Hypothalamus (tissue), 51 donors: ENCODE measurements at places on chromosomes 13 and 19.

- no peak for DNase-seq
Measured at GRCh38 chr13:97266772-97267417, 44.8 kb downstream of the MBNL2 start.

DNA sequence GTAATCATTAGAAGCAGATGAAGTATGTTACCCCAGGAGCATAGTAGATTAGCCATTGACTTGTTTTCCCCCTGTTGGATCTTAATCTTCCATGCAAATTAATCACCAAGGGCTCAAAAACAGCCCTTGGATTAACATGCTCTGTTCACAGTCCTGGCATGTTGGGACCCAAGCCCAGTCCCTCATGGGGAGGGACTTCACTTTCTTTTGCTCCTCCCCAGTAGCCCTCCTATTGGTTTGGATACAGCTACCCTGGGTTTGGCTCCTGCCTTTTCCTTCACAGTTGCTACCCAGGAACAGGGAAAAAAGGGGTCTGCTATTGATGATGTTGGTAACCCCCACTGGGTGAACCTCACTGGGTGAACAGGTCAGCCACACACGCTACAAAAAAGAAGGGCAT is 16.9 kb upstream of the PARP4 start:
- DNase-seq: no peak

DNA sequence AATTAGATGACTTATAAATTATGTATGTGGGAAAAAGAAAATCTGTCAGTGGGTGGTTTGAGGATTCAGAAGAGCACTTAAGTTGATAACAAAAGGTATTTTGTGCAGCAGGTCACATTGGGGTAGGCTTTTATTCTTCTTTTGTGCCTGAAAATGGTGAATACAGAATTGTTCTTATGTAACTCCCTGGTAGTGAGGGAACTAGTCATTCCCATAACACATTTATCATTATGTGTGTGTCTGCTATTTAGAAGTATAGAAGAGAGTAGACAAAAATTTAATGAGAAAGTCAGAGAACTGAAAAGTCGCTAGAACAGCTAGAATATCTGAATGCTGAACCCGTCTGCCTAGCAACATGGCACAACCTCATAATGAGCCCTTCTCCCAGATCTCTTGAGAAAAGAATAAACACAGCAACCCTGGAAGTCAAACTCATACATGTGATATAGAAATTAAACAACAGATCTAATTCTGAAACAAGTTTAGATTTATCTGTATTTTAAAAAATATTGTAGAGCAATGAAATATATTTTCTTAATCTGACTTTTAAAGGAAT is 111.8 kb upstream of the EDNRB start:
- no peak for DNase-seq

DNA sequence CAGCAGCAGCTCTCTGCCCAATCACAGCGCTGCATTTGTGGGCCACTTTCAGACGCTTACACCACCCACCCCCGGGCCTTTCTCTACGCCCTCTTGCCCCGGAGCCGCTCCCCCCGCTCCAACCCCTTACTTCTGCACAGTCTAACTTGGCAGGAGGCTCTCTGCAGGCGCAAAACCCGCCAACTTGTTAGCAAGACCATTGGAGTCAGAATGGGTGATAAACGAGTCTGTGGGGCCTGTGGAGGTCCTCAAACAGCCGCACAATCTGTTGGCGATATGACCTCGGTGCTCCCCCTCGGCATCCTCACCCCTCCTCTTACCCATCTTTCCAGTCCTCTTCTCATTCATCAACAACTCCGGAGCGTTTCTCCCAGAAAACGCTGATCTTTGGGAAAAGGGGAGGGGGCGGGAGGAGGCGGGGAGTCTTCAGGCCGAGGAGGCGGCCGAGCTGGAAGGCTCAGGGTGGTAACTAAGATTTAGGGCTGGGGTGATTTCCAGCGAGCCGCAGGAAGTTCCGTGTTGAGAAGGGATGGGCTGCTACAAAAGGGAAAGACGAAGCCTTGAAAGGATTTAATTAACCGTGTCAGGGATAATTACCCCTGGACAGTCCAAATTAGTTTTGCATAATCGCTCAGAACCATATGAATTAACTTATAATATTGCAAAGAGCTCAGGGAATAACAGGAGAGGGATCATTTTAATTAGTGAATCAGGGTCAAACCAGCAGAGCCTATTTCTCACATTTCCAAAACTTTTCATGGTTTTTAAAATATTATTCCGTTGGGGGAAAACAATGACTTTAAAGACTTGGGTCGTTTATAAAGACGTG is 4.1 kb downstream of the SOX21 start:
- peak; percentile 10 for DNase-seq

DNA sequence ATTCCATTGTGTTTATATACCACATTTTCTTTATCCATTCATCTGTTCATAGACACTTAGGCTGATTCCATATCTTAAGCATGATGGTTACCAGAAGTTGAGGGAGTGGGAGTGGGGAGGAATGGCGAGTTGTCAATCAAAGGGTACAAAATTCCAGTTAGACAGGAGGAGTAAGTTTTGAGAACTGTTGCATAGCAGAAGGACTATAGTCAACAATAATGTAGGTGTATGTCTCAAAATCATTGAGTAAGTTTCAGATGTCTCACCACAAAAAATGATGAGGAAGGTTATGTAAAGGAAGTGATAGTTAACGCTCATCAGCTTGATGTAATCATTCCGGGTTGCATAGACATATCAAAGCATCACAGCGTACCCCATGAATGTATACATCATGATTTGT is 4.6 kb upstream of the UBL3 start:
- DNase-seq: no peak

DNA sequence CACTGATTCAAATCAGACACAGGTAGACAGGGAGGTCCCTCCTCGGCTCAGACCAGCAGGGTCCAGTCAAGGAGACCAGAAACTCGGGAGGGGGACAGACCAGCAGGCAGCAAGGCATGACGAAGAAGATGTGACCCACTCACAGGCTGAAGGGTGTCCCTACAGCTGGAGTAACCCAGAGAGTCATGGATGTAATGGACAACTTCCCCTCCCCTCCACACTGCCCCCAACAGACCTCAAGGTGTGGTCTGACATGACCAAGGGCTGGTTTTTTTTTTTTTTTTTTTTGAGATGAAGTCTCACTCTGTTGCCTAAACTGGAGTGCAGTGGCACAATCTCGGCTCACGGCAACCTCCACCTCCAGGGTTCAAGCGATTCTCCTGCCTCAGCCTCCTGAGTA is 34.1 kb downstream of the PBX4 start:
- no peak for DNase-seq

GRCh38 chr13:77001540-77001939 is 9.7 kb downstream of the CLN5 start:
- DNase-seq: no peak

GRCh38 chr19:33376423-33376822 is 2.9 kb downstream of the CEBPG start:
- DNase-seq: no peak

DNA sequence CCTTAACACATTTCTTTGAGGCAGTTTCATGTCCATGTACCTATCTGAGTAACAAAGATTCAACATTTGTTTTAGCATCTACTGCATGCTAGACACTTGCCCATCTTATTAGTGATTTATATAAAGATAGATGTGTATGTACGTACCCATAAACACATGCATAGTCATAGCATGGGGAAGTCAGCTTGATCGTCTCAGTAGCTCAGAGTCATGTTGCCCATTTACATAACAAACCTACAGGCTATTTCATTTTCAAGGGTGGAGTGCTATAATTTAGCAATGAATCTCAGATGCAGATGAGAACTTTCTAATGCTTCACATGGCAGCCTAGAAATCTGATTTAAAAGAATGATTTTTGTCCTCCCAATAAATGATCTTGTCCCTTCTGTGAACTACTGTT is 23.5 kb downstream of the FLT1 start:
- DNase-seq: no peak

DNA sequence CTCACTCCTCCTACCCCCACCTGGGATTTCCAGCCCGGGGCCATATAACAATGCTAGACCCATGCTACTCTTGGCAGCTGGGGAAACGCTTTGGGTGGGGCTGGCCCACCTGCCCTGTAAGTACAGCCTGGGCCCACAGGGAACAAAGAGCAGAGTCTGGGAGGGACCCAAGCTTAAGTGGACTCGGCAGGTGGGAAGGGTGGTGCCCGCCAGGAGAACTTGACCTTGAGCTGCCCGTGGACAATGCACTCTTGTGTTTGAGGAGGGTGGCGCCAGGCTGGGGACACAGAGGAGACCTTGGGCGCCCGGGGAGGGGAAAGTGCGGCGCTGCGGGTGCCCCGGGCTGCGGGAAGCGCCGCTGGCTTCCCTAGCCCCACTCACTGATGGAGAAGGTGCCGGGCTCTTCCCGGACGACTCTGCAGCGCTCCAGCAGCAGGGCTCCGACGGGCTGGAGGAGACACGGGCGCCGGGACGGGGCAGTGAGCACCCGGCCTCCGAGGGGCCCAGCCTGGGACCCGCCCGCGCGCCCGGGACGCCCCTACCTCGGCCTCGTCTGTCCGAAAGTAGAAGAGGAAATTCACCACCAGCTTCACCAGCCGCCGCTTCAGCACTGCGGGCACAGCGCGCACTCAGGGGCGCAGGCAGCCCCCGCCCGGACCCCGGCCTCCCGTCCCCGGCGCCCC is 607 bp downstream of the PLEKHJ1 start:
- DNase-seq: peak; percentile 47

DNA sequence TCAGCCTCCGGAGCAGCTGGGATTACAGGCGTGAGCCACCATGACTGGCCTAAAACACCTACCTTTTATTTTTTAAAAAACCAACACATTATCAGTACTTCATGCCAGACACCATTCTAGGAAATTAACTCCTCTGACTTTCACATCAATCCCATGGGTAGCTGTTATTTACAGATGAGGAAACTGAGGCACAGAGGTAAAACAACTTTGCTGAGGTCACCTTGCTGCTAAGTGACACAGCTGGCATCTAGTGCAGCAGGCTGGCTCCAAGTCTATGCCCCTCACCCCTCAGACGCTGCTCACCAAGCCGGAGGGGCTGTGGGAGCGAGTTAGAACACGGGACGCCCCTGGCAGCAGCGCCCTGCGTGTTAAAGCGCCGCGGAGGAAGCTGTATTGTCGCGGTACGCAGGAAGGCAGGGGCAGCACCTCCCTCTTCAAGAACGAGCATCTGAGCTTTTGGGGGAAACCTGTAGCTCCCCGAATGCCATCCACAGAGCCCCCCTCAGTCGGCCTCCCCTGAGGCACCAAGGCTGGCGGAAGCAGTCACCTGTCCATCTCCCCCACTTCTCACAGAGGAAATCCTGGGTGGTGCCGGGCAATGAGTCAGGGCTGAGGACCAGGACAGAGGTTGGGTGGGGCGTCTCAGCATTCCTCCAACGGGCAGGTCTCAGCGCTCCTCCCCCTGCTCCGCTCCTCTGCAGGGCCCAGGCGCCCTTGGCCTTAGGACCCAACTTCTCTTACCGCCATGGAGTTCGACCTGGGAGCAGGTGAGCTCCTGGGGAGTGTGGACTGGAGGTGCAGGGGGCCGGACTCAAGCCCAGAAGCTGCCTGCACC is at the start of gene C19orf33:
Gene C19orf33 (plus strand): TSS at position 735 of the 835 bp plus-strand sequence. CDS start 11 bp downstream, at position 746.
- DNase-seq: no peak

DNA sequence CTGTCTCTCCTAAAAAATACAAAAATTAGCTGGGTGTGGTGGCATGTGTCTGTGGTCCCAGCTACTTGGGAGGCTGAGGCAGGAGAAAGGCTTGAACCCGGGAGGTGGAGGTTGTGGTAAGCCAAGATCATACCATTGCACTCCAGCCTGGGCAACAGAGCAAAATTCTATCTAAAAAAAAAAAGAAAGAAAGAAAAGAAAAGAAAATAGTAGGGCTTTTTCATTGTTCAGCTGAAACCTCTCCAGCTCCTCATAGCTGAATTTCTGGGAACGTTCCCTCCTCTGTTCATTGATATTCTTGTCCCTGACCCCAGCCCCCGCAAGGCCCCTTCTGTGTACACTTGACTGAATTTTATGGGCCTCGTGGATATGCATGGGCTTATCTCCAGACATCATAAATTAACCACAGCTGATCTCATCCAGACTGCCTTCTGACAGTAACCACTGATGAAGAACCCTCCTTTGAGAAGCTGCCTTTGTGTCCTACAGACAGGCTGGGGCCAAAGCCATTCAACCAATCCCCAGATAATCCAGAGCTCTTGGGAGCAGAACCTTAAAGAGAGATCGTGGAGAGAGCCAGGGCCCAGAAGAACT is at the start of gene ELSPBP1:
Gene ELSPBP1 (plus strand): TSS at position 424 of the 594 bp plus-strand sequence. CDS start 14,036 bp downstream, outside the sequence.
- no peak for DNase-seq

GRCh38 chr13:72113076-72113475 is 246.1 kb upstream of the DACH1 start:
- no peak for DNase-seq

GRCh38 chr19:44848036-44848811 is 2.1 kb downstream of the NECTIN2 start:
- no peak for DNase-seq

DNA sequence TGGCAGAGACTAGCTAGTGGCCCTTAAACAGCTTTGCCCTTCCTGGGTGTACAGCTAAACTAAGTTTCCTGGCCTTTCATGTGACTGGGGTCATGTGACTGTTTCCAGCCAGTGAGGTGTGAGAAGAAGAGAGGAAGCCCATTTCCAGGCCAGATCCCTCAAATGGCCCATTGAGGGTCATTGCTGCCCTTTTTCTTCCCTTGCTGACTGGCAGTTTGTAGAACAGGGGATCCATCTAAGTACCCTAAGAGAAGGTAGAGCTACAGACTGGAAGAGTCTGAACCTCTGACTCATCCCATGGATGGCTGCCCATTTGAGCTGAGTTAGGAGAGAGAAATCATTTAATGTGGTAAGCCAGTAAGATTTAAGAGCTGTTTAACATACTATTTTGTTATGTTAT is 2.8 kb downstream of the SWSAP1 start:
- no peak for DNase-seq

DNA sequence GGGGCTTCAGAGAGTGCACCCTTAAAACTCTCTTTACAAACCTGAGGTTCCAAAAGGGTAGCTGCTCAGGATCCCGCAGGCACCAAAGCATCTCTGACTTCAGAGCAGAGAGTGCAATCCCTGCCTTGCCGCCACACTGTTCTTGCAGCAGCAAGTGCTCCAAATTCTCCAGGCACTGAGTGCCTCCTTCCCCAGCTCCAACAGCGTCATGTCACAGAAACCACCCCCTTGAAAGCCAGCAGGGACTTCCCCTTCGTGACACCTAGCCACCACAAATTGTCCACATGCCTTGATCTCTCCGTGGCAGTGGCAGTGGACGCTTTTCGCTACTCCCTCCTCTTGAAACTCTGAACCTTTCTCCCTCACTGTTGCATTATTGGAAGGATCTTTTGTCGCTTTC is 39.9 kb downstream of the MBNL2 start:
- no peak for DNase-seq

- DNase-seq: no peak
Measured at GRCh38 chr13:110305949-110306339, 1.0 kb downstream of the COL4A1 start.

GRCh38 chr13:75792526-75793187 is 156.5 kb downstream of the LMO7 start:
- DNase-seq: no peak

- DNase-seq: no peak
Measured at GRCh38 chr19:38152461-38153379, 71.3 kb downstream of the DPF1 start.

- DNase-seq: no peak
Measured at GRCh38 chr13:43916828-43917227, 37.1 kb downstream of the LACC1 start.

GRCh38 chr13:26022538-26023292 is 29.1 kb downstream of the SHISA2 start:
- no peak for DNase-seq
